Pons (tissue), 1 donor: ENCODE measurements at places on chromosomes 3 and 15.

- DNase-seq: no peak
These were observed 439.7 kb upstream of the FRG2C start for GRCh38 chr3:75224412-75224811.

GRCh38 chr15:69490356-69491037 lies 37.9 kb downstream of the RPLP1 start:
- DNase-seq: no peak

DNA sequence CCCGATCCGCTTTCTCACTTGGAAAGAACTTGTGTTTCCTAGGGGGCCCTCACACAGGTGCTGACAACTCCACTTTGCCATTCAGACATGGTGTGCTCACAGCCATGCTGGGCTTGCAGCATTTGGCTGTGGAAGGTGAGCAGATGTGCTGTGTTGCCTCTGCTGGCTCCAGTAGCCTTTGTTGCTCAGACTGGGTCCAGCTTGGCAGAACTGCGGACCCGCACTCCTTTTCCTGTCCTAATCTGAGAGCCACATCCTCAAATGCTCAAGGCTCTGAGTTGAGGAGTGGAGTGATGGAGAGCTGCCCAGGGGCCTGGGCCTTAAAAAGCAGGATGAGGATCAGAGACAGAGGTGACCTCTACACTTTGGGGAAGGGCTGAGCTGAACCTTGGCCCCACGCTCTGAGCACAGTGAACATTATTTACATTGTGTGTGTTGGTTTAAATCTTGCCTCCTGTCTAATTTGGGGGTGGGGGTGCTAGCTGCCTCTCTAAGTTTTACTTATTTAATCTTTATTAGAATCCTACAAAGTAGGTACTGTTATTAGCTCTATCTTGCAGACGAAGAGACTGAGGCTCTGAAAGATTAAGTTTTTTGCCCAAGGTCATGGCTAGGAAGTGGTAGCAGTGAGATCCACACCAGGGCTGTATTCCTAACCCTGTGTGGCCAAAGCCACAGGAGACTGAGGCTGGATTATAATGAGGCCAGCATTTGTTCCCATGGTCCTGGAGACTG lies 17.2 kb downstream of the ACOX2 start:
- no peak for DNase-seq

GRCh38 chr15:94703596-94703995 lies 472.2 kb downstream of the MCTP2 start:
- DNase-seq: no peak

DNA sequence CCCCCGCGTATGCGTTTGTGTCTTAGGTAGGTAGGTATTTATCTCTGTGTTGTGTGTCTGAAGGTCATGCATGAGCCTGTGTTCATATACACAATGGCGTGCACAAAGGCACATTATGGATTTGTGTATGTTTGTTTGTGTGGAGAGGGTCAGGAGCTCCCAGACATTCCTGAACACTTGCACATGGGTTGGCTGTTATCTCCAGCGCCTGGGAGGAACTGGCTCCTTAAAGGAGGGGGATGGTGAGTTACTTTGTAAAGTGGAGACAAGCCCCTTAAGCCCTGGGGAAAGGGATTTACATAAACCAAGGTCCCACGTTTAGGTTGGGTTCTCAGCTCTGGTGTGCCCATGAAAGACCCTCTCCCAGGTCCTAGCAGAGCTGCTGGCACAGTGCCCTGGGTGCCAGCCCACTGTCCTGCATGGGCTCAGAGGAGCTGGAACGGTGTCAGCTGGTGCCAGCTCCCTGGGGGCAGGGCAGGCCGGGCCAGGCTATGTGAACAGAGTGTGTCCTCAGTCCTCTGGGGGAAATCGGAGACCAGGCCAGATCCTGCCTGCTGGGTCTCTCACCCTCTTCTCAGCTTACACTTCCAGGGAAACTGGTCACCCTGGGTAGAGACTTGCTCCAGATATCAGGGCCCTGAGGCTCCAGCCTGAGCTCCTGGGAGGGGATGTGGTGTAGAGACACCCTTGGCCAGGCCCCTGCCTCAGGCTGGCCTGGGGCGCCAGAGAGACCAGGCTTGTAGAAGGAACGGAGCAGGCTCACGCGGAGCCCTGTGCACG lies 25.1 kb downstream of the SNX33 start:
- peak; percentile 35 for DNase-seq

DNA sequence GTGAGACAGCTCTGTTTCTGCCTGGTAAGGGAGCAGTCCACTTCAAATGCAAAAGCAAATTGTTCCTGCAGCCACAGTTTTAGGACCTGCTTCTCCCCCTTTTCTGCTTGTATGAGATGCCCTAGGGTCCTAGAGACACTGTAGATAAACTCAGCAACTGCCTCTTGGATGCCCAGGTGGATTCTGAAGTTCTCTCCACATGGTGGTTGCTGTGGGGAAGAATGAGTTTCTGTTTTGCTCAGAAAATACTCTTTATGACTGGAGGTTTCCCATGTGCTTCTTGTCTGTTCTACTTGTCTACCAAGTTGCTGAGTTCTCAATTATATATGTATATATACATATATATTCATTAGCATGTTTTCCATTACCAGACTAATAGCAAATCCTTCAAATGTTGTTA lies 5.6 kb upstream of the ZNF80 start:
- no peak for DNase-seq

GRCh38 chr15:99546441-99547100 lies 19.2 kb upstream of the MEF2A start:
- DNase-seq: no peak

DNA sequence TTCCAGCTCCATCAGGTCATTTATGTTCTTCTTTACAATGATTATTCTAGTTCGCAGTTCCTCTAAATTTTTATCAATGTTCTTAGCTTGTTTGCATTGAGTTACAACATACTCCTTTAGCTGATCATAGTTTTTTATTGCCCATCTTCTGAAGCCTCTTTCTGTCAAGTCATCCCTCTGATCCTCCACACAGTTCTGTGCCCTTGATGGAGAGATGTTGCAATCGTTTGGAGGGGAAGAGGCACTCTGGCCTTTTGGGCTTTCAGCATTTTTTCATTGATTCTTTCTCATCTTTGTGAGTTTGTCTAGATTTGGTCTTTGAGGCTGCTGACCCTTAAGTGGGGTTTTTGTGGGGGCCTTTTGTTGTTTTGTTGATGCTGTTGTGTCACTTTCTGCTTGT lies 234.6 kb upstream of the CBLB start:
- DNase-seq: no peak

DNA sequence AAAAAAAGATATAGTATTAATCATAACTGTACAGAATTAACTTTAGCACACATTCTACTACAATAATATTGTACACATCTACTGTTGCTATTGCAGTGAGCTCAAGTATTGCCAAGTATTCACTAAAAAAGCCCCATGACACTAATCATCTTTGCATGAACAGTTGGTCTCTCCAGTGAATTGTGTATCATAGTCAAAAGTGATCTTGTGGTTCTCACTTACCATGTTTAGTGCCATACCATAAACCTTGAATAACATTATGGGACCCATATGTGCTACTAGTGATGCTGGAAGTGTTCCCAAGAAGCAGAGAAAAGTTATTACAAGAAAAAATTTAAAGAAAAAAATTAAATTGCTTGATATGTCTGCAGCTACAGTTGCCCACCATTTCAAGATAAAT lies 177.1 kb downstream of the PCCB start:
- DNase-seq: no peak

- DNase-seq: no peak
These were observed 86.8 kb downstream of the MYO5A start for GRCh38 chr15:52441841-52442240.

DNA sequence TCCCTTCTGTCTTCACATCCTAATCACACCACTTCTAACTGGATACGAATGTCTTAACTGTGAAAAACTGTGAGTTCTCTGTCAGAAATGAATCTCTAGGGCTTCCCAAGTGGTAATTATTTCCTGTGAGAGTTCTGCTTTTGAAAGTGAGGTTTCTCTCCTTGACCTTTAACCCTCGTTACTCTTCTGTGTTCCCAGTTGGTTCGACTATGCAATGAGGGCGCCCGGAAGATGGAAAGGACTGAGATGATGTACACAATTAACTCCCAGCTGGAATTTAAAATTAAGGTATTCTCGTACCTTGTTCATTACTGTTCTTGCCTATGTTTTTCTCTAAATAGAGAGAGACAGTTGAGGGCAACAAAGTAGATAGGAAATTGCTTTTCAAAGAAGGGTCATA lies 96.5 kb downstream of the ARHGEF26 start:
- DNase-seq: no peak

DNA sequence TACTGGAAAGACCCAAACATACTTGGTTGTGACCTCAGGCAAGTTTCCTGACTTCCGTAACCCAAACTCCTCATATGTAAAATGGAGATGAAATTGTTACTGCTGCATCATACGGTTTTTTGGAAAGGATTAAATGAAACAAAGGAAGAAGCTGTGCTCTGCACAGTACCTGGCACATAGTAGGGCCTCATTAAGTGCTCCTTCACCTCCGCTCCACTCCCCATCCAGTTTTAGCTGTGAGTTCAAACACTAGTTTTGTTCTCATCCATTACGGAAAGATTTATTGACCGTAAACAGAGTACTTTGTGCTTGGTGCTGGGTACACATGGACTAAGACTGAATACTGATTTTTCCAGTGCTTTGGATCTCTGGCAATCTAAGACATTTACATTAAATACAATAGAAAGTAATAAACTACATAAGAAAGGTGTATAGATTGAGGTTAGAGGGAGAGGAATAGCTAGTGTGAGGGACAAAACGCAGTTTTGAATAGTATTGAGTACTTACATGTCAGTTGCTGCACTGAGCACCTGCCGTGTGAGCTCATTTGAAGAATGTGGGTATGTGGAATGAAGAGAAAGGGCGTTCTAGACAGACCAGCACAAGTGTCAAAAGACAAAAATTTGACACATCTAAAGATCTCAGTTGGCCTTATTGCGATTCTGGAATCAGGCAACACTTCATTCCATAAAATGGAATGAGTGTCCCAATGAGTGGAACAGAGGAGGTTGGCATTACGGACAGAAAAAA lies 594 bp upstream of the ICE2 start:
- no peak for DNase-seq

- DNase-seq: no peak
These were observed 2.3 kb downstream of the ANXA2 start for GRCh38 chr15:60395276-60396011.

GRCh38 chr15:60932051-60932915 lies 296.8 kb downstream of the RORA start:
- peak; percentile 36 for DNase-seq

- no peak for DNase-seq
These were observed 288.9 kb downstream of the ZBBX start for GRCh38 chr3:167091226-167091625.

- DNase-seq: no peak
These were observed 132.2 kb downstream of the SRGAP3 start for GRCh38 chr3:9117220-9117619.

- no peak for DNase-seq
These were observed 172.5 kb downstream of the RAP2B start for GRCh38 chr3:153334558-153334957.

DNA sequence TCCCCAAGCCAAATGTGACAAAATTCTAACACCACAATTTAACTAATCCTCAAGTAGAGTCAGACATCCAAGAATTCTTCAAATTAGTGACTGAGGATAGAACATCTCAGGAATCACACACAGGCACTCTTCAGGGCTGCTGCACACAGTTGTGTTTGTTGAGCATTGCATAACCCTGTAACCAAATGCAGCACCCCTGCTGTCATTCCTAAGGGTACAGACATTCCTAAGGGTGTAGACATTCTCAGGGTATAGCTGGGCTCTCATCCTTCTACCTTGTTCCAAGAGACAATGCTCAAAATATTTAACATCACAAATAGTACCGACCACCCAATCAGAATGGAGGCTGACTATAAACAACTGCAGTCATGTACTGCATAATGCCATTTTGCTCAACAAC lies 107.1 kb upstream of the UBE2E2 start:
- DNase-seq: no peak

GRCh38 chr3:193134856-193135255 lies 106.2 kb upstream of the PLAAT1 start:
- DNase-seq: no peak
